GM12891 (cell line): ENCODE measurements at places on chromosomes 6 and 20.

GRCh38 chr6:53309901-53310300 lies 38.8 kb downstream of the ELOVL5 start:
- no peak for DNase-seq

DNA sequence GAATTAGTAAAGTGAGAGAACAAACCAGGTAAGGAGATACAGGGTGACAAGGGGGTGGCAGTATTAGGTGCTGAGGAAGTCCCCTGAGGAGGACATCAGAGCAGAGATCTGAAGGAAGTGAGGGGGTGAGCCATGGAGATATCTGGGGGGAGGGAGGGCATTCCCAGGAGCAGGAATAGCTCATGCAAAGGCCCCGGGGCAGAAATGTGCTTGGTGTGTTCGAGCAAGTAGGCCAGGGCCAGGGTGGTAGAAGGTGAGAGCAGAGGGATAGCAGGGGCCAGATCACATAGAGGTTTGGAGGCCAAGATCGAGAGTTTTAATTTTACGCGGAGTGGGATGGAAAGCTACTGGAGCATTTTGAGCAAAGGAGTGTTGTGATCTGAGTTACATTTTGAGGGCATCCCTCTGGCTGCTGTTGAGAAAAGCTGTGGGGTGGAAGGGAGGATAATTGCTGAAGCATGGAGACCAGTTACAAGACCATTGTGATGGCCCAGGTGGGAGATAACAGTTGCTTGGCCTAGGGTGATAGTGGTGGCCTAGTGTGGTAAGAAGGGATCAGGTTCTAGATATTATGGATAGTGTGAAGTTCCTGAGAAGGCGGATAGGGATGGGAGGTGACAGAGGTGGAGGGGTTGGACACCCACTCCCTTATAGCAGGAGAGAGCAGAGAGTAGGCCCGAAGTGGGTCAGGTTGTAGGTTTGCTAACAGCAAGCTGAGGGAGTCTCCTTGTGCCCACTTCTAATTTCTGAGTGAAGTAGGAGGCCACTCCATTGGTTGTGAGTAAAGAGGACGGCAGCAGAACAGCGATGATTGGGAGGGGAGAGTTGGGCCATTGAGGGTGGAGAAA lies 10.2 kb downstream of the ARFGEF2 start:
- no peak for DNase-seq

DNA sequence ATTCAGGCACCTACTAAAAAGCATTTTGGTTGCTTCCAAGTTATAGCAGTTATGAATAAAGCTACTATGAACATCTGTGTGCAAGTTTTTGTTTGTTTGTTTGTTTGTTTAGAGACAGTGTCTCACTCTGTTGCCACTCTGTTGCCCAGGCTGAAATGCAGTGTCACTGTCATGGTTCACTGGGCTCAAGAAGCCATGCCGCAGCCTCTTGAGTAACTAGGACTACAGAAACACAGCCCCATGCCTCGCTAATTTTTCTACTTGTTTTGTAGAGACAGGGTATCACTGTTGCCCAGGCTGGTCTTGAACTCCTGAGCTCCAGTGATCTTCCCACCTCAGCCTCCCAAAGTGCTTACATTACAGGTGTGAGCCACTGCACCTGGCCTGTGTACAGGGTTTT lies 795.9 kb downstream of the EPHA7 start:
- no peak for DNase-seq

DNA sequence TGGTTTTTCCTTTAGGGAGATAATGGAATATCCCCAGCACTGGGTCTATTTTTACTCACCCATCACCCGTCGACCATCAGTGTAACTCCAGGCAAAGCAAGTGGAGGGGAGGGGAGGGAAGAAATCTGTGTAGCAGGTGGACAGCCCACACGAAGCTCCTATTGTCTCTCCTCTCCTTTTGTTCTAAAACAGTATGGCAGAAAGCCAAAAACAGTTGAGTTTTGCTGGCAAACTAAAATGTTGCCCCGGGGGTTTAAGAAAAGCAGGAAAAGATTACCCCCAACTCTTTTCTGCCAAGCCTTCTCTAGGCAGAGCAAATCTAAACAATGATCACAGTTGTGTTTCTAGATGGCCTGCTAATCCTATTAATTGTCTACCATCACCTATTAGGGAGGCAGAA lies 89.7 kb downstream of the PREP start:
- DNase-seq: no peak

- DNase-seq: no peak
Observed at GRCh38 chr6:44485601-44486401, 98.3 kb downstream of the CDC5L start.

DNA sequence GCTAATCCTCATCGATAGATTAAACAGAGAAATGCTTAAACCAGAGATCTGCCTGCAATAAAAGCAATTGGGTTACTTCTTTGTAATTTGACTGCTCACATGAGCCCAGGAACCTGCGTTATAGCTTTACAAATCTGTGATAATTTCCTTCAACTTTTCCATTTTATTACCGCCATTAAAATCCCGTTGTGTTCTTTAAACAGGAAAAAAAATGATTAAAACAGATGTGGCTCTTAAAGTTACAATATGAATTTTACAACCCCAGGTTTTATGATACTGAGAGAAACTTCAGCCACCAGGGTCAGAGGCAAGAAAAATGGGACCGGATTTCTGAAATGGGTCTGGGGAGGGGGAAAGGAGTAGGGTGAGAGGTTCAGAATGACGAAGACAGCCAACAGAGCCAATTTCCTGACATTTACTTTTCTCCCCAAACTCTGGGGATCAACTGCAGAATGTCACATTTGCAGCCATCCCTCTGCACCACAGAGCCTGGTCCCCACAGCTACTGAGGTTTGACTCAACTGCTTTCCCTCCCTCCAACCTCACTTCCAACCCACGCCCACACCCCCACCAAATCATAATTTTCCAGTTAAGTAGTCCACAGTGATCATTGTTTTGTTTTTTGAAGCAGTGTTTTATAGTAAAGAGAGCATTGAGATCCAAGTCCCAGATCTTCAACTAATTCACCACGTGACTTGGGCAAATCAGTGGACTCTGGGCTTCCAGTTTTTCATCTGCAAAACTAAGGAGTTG lies 77.6 kb upstream of the EYA2 start:
- DNase-seq: no peak

DNA sequence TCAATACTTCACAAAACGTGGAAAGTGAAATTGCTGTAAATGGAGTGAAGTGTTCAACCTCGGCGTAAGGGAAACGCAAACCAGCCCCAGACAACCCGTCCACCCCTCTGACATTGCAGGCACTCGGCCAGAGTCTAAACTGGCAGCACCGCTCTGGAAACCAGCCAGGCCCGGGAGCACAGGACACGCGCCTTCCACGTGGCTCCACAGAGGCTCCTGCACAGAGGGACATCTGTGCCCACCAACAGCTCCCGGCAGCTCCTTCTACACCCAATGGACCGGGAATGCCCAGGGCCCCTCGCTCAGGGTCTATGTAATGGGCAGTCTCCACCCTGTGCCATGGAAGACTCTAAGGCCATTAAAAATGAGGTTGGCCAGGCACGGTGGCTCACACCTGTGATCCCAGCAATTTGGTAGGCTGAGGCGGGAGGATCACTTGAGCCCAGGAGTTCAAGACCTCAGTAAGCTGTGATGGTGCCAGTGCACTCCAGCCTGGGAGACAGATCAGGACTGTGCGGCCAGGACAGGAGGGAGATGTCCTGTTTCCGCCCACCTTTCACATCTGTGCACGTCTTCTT lies 3.4 kb upstream of the HELZ2 start:
- DNase-seq: no peak

GRCh38 chr20:62409931-62410745 lies 3.1 kb upstream of the CABLES2 start:
- DNase-seq: peak; percentile 74

DNA sequence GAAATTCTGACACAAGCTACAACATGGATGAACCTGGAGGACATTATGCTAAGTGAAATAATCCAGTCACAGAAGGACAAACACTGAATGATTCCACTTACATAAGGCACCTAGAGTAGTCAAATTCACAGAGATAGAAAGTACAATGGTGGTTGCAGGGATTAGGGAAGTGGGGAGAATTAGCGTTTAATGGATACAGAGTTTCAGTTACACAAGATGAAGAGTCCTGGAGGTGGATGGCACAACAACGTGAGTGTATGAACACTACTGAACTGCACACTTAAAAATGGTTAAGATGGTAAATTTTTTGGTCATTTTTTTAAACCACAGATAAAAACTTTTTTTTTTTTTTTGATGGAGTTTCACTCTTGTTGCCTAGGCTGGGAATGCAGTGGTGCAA lies 24.7 kb downstream of the MOCS3 start:
- DNase-seq: no peak

DNA sequence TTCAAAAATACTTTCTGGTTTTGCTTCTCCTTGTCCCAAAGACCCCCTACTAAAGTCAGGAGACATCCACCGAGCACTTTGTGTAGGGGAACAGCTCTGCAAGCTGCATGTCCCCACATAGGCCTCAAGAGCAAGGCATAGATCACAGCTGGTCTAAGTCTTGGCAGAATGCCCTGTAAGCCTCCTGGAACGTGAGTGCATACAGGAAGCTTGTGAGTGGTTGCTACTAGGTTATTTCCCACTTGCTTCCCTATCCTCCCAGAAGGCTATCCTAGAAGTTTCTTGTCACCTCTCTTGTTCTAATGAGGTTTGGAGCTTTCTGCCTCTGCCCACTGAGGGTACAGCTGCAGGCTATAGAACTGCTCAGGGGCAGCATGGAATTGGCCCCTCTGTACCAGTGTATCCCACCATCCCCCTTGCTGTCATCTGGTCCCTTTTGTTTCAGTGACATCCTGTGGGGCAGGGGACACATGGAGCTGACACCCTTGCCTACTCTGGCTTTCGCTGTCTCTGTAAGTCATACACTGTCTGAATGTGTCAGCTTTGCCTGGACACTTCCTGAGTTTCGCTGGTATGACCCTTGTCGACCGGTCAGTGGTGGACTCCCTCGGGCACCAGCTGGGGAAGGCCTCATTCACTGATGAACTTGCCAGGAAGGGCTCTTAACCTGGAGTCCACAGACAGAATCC lies 35.6 kb upstream of the KCNK16 start:
- no peak for DNase-seq

DNA sequence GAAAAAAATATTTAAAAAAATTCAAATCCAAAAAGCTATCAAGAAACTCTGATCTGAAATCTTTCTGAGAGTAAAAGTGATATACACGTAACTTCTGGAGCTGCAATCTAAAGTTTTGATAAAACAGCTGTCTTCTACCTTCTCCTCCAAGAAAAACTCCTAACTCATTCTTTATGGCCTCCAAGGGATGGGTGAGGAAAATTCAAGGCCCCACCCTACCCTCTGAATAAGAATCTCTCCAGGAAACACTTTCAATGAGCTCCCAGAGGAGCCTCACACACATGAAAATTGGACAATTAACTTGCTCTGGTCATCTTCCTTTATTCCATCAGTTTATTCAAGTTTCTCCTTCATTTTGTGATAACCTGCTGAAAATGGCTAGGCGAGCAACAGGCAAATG lies 93.4 kb downstream of the FNDC1 start:
- no peak for DNase-seq

- no peak for DNase-seq
Observed at GRCh38 chr6:148807784-148808183, 61.0 kb downstream of the UST start.

- no peak for DNase-seq
Observed at GRCh38 chr6:133895573-133896343, 6.8 kb downstream of the TCF21 start.

- no peak for DNase-seq
Observed at GRCh38 chr6:112205427-112206109, 48.8 kb downstream of the LAMA4 start.

GRCh38 chr20:13009682-13010406 lies 1.1 kb downstream of the SPTLC3 start:
- DNase-seq: peak; percentile 17

GRCh38 chr20:57596998-57597939 lies 23.0 kb downstream of the ZBP1 start:
- peak; percentile 93 for DNase-seq

DNA sequence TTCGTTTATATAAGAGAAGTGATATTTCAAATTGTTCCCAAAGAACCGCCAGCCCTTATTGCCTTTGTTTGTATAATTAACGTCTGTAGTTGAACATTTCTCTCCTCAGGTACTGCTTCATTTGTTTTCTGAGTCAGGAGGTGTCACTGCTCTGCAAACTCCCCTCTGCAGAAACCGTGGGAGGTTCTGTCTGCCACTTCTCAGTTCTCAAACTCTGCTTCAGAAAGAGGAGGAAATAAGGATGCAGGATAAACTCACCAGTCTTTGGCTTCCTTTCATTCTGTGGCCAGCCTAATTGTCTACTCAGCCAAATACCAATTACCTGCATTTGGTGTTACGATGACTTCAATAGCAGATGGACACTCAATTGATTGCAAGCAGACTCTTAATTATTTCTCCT lies 149.8 kb downstream of the PAK5 start:
- DNase-seq: no peak

DNA sequence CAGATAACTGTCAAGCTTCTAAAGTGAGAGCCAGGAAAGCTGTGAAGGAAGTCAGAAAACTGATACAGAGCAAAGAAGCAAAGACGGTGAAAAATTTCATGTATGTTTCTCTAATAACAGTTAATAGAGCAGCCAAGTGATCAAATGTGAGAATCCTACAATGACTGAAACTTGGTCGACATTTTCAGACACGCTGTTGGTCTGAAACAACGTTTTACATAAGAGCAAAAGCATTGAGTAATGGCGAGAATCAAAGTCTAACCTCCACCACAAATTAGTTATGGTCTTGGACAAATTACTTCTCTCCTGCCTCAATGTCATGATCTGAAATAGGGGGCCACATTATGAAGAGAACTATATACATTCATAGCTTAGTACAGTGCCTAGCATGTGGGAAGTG lies 3.3 kb downstream of the MKKS start:
- no peak for DNase-seq

DNA sequence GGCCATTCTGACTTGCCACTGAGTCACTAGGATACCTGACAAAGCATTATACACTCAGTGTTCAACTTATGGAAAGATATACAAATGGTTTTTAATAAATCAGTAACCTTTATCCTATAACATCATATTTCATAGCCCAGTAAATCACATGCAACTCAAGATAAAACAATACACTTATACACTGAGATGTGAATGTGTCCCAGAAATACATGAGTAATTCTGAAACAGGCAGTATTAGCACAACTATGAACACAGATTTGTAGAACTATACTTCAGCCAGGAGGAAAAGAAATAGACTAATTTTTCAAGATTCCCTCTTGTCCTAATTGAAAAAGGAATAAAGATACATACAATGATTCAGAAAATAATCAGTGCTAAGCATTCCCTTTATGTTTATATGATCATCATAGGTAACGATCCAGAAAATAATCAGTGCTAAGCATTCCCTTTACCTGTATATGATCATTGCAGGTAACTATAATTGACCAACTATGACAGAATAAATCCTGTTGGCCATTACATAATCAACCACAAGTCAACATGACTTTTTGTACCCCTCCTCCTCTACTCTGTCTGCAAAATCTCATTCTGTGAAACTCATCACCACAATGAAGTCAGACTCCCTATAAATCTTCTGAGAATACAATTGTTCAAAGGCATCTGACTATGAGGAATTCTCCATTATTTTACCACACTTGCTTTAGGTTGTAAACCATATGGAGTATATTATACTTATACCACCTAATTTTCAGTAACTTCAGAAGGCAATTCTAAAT lies 30.3 kb downstream of the HACE1 start:
- no peak for DNase-seq
